ENCODE measurements at places on chromosomes 5 and 9.

GRCh38 chr9:130833031-130833990, 1.7 kb upstream of the ABL1 start:
- DNase-seq, result no peak

DNA sequence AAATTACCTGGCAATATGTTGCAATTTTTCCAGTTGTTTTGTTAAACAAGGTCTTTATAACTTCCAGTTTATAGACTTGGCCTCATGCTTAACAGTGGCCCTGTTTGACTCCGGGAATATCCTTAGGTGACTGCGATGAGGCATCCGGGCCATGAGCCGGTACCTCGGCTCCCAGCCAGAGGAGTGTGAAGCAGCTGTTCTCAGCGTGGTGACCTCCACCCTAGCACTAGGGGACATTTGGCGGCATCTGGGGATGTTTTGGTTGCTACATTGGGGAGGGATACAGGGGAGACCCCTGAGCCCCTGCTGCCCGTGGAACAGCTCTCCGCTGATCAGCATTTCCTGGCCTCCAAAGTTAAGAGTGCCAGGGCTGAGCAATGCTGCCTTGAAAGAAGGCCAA, 533.4 kb downstream of the IRX1 start:
- DNase-seq, result no peak

GRCh38 chr9:6681957-6682501, 36.5 kb upstream of the GLDC start:
- DNase-seq, result no peak

GRCh38 chr5:58357121-58357520, 102.8 kb downstream of the PLK2 start:
- DNase-seq, result no peak
